ENCODE measurements at places on chromosomes 3 and 15.

- DNase-seq: no peak
Measured at GRCh38 chr3:33006081-33006480, 54.6 kb downstream of the CCR4 start.

DNA sequence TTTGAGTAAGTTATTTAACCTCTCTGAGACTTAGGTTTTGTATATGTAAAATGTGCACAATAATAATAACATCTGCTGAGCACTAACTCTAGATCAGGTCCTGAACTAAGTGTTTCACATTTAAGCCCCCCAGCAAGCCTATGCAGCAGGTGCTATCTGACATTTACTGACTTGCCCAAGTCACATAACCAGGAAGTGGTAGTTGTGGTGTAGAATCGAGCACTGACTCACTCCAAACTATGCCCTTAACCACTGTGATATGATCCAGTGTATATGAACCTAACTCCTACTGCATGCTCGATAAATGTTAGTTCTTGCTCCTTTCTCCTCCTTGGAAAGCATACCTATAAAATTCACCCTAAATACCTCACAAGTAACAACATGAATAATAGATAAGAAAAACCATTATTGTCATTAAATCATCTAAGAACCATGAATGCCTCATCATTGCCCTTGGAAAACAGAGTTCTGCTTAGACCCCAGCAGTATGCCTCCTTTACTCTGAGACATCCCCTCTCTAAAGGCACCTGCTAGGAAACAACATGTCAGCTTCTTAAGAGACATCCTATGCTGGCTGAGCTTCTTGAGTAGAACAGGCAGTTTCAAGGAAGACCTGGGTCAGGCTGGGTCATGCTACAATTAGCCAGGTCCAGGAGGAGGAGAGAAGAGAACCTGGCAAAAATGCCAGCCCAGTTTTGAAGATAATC is 3.0 kb upstream of the SHC4 start:
- no peak for DNase-seq

DNA sequence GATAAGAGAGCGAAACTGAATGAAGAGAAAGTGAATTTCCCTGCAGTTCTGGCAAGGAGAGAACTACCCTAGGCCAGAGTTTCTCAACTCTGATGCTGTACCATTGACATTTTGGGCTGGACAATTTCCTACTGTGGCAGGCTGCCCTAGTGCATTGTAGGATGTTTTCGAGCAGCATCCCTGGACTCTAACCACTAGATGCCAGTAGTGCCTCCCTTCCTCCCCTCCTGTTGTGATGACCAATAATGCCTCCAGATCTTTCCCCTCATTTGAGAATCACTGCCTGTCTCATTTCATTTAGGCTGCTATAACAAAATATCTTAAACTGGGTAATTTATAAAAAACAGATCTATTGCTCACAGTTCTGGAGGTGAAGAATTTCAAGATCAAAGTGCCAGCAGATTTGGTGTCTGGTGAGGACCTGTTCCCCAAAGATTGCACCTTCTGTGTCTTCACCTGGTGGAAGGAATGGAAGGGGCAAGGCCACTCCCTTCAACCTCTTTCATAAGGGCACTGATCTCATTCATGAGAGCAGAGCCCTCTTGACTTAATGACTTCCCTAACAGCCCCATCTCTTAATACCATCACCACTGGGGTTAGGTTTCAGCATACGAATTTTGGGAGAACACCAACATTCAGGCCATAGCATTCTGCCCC is 188.9 kb upstream of the MEIS2 start:
- no peak for DNase-seq

GRCh38 chr15:85849946-85850345 is 55.2 kb upstream of the KLHL25 start:
- DNase-seq: no peak

- DNase-seq: no peak
Measured at GRCh38 chr15:87817553-87817952, 439.0 kb downstream of the NTRK3 start.

DNA sequence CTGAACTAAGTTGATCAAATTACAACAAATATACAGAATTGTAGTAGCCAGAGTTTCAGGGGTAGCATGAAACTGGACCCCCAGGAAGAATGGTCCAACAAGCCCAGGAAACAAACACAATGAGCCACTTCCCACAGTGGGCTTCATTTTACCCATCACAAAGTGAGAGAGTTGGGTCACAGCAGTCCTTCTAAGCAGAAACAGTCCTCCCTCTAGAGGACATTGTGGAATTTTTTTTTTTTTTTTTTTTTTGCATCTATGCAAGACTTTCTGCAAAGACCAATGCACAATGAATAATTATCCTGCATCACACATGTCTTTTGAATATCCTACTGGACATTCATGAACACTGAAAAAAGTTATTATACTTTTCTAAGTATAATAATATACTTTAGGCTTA is 73.8 kb upstream of the ATP13A5 start:
- no peak for DNase-seq

GRCh38 chr15:90336705-90337141 is 15.4 kb upstream of the ZNF774 start:
- DNase-seq: no peak

DNA sequence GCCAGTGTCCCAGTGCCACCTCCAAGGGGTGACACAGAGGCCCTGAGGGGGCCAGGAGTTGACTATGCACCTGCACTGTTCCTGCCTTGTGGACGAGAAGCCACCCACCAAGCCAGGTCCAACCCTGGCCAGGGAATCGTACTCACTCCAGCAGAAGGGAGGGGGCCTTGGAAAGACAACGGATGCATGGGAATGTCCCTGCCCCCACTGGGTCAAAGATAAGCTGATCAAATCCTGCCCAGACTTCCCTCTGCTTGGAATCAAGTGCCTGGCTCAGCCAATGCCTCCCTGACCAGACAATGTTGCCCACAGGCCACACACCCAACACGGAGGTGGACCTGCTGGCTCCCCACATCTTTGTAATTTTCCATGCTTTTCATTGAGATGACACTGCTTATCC is 23.9 kb downstream of the CACNA2D2 start:
- DNase-seq: no peak

DNA sequence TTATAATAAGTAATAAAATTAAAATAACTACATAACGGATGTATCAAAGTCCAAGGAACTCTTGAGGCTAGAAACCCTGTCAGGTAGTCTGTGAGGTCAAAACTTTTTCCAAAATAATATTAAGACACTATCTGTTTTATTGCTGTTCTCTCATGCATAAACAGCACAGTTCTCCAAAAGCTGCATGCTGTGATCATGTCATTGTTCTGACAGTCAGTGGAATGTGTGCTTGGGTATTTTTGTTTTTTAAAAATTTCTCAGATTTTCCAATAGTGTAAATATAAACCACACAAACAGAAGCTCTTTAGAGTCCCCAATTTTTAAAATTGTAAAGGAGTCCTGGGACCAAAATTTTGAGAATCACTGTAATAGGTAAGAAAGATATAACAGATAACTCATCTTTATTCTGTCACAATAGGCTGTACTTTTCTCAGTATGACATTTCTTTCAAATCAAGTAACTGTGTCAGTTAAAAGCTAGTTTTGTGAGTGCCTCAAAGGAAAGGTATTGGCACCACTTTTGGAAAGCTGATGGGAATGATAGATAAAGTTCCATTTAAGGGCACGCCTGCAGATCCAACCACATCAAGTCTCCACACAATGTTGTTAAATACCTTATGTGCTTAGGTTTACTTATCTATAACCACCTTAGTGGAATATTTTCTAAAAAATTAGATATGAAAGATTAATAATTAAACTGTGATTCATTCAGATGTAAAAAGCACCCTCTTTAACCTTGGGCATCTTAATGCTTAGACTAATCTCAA is 49.3 kb downstream of the CEP152 start:
- DNase-seq: no peak

DNA sequence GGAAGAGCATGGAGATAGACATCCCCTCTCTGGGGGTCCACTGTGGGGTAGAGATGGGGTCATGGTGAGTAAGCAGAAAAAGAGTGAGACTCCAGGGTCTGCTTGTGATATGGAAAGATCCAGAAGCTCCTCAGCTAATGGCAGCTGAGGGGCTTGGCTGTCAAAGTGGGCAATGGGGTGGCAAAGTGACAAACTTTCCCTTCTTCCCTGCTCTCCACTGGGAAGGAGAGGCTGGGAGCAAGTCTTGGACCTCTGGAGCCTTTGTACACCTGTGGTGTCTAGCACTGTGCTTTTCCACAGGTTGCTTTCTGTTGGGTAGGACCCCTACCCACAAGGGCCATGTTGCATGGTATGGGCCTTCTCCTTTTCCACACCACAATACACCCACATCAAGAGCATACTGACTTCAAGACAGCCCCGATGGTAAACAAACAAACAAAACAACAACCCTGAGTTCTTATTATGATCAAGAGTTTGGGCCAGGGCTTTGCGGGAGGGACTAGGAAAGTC is 3.5 kb downstream of the ITGA11 start:
- DNase-seq: no peak

DNA sequence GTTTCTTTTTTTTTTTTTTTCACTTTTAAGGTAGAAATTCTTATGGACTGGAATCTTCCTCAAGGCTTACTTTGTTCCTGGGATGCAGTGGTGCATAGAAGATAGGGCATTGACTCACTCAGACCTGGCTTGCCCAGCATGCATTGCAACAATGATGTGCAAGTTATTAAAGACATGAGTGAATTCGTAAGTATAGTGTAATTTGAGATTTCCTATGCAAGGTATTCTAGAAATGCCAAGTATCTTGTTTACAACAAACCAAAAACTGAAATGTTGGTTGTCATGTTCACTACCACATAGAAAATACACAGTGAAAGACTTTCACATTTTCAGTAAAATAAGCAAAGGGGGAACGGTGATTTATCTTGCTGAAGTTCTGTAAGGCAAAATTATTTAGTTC is 56.5 kb upstream of the FNDC3B start:
- DNase-seq: no peak

DNA sequence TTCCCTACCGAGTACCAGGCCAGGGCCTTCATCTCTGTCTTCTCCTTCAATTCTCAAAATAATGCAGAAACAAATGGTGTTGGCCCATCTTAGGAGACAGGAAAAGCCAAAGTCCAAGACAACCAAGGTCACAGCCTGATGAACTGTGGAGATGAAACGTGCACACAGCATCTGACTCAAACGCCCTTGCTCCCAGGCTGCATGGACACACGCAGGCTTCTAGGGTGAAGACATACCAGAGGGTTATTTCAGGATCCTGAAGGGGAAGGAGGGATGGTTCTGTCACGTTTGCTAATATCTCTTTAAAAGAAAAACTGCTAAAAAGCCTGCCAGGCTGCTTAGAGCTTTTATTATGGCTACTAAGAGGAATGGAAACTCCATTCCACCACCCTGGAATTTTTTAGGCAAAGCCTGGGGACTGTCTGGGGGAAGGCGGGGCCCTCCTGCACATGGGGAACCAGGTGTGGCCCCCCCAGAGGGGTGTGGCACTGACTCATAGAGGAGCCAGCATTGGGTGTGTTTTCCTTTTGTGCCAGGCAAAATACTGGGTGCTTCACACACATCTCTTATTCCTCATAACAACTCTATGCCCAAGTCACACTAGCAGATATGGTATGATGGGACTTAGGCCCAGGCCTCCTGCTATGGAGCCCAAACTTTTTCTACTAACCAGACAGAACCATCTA is 62.9 kb downstream of the UMPS start:
- DNase-seq: no peak

DNA sequence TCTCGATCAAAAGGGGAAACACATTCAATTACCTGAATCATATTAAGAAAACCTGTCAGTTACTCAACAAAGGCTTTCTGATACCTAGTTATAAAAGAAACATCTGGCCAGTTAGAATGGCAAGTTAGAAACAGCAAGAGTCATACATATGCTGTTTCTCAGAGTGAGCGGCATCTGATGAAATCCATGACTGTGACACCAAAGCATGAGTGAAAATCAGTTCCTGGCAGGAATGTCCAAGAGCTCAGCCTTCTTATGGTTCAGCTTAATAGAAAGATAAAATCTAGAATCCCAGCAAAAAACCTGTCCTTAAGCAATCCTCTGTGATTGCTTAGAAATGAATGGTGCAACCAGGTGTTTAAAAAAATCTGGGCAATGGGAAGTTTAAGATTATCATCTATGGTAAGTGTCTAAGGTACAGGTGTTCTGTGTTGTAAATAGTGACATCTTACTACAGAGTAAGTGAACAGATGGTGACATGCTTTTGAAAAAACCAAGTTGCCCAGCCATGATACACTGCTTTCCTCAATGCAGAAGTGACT is 18.8 kb downstream of the B4GALT4 start:
- no peak for DNase-seq

DNA sequence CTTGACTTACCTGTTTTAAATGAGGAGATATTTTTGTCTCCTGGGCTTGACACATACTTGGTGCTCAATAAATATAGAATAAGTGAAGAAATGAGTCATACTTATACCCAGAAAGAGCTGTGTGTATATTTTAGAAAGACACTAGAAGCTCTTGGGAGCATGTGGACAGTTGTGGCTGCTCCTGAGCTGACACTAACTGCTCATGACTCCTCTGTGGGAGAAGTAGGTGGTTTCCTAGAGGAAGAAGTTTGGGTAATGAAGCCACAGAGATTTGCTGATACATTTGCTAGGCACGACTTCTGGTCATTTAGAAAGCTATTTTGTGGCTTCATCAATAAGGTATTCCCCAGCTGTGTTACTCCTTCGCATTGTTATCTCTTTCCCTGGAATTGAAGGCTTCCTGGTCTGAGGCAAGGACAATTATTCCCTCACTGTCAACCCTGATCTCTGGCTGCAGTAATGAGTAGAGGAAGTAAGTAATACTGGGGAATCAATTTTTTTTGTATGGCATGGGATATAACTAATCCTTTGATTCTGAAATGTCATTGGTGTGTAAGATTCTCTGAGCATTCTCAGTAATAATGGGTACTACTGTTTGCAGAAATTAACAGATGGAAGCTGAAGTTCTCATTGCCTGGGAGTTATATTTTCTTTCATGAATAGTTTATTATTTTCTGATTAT is 79.6 kb upstream of the DCBLD2 start:
- DNase-seq: no peak

DNA sequence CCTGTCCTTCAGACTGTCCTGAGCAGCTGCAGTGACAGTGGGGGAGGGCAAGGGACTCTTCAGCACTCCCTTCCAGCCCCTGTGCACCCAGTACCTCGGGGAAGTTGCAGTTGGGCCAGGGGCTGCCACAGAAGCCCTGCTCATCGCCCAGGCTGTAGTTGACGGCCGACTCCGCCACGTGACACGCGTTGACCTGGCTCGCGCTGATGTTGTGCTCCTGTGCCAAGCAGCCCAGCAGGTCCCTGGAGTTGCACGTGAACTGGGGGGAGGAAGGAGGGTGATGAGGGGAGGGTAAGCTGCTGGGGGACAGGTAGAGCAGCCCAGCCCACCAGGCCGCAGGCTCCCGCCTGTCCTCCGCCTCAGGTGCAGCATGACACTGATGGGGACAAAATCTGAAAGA is 101.2 kb downstream of the SEC22A start:
- no peak for DNase-seq

GRCh38 chr3:37498126-37499039 is 324.0 kb upstream of the LRRFIP2 start:
- DNase-seq: no peak

DNA sequence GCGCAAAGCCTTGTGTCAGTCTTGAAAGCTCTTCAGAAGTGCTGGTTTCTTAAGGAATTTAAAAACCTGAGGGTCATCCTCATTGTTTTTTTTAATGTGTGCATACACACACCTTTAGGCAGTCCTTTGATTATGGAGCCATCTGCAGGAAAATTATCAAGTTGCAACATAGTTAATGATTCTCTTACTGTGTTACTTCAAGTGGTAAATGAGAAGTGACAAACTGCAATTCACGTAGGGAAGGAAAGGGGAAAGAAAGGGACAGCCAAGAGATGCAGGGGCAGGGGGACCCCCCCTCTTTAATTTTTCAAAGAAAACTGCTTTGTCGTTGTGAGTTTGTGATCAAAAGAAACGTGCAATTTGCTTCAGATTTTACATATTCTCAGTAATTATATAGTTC is 162.4 kb upstream of the CGNL1 start:
- DNase-seq: no peak

GRCh38 chr3:40181182-40181581 is 128.3 kb upstream of the EIF1B start:
- no peak for DNase-seq
